Keratinocyte (primary cell): ENCODE measurements at places on chromosomes 12 and 14.

GRCh38 chr12:113069751-113070116 is 13.2 kb downstream of the DTX1 start:
- no peak for DNase-seq

- no peak for DNase-seq
Observed at GRCh38 chr14:83217492-83217891, 1683.8 kb upstream of the SEL1L start.

DNA sequence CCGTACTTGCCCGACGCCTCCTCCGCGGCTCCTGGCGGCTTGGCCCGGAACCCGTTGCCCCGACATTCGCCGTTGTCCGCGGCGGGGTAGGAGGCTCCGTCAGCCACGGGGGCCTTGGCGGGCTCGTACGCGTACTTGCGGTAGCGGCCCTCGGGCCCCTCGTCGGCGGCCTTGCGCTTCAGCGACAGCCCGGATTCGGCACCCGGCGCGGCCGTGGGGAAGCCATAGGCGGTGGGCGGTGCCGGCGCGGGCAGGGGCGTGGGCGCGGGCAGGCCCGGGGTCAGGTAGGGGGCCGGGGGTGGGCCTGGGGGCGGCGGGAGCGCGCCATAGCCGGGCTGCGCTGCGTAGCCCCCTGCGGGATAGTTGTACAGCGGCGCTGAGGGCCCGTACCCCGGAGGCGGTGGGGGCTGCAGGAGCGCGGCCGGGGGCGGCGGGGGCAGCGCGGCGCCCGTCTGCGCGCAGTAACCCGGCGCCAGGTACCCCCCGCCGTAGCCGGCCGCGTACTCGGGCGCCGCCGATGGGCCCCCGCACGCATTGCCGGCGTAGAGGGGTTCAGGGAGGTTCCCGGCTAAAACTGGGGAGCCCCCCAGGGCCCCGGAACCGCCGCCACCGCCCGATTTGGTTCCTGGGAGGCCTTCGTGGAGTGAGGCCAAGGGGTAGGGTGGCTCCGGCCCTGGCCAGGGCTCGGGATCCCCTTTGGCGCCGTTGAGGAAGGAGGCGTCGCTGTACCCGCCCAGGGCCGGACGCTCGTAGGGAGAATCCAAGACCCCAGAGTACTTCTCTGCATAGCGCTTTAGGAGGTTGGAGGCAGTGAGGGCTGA is 26.9 kb downstream of the FIGNL2 start:
- no peak for DNase-seq

DNA sequence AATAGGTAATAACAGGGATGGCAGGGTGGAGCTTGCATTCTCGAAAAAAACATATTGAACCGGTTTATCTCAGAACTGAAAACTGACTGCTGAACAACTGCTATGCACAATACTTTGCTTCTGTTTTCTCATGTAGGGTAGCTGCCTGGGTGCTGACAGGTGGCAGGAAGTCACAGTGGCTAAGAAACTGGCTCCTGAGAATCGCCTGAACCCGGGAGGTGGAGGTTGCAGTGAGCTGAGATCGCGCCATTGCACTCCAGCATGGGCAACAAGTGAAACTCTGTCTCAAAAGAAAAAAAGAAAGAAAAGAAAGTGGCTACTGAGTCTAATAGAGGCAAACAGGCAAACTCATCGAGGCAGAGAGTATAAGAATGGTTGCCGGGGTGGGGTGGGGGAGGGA is 113.1 kb downstream of the CCDC60 start:
- no peak for DNase-seq

DNA sequence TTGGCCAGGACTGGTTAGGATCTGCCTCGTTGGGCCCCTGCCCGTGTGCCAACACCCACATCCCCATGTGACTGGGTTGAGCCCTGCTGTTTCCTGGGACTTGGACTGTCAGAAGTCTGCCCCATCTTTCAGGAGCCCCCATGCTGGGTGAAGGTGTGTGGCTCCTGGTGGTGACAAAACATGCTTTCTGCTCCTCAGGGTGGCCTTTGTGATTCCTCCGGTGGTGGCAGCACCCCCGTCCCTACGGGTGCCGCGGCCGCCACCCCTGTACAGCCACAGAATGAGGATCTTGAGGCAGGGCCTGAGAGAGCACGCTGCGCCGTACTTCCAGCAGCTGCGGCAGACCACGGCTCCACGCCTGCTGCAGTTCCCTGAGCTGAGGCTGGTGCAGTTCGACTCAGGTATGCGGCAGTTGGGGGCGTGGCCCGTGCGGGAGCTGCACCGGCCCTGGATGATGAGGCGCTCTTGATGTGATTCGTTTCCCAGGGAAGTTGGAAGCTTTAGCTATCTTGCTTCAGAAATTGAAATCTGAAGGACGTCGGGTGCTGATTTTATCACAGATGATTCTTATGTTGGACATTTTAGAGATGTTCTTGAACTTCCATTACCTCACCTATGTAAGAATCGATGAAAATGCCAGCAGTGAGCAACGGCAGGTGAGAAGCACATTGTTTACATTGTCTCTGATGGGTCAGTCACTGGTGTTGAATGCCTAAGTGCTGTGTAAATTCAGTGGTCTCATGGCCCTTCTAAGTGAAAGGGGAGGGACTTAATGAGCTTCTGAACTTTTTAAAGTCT is 80.0 kb downstream of the EP400 start:
- DNase-seq = no peak

DNA sequence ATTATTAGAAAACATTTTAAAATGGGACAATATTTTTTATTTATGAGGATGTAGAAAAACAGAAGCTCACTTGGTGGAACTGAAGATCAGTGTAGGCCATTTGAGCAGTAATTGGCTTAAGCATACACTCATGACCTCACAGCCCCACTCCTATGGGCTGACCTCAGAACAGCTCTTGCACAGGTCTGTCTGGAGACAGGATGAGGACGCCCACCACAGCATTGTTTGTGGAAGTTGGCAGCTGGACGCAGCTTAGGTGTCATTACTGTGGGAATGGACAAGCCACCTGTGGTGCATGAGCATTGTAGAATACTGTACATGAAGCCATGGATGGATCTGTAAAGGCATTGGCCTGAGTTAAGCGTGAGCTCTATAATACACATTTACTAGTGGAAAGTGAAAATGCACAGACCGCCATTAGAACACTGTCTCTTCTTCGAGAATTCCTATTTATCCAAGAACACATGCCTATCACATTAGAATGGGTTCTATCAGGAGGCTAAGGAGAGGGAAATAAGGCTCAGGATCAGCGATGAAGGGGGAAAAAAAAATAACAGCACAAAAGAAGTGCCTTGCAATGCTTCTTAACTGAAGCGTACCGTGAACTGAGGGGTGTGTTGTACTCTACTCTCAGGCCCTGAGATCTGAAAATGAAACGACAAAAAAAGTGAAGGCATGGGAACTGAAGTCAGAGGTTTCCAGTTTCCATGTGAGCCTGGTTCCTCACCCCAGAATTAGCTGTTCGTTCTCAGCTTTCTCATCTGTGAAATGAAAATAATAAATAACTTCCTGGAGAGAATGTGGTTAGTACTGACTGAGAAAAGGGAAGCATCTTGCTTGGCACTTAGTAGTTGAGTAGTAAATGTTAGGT is 33.6 kb downstream of the KCNA1 start:
- no peak for DNase-seq

- no peak for DNase-seq
Observed at GRCh38 chr12:10584415-10584814, 29.0 kb downstream of the MAGOHB start.
